Esophagus squamous epithelium (tissue), 5 donors: ENCODE measurements at places on chromosomes 2 and 18.

GRCh38 chr18:438571-438970 lies 61.9 kb downstream of the COLEC12 start:
- no peaks in the 10 kb centered on the region for H3K36me3 ChIP-seq
- H3K4me1 ChIP-seq = peaks cover 9% of the 10 kb centered on the region

DNA sequence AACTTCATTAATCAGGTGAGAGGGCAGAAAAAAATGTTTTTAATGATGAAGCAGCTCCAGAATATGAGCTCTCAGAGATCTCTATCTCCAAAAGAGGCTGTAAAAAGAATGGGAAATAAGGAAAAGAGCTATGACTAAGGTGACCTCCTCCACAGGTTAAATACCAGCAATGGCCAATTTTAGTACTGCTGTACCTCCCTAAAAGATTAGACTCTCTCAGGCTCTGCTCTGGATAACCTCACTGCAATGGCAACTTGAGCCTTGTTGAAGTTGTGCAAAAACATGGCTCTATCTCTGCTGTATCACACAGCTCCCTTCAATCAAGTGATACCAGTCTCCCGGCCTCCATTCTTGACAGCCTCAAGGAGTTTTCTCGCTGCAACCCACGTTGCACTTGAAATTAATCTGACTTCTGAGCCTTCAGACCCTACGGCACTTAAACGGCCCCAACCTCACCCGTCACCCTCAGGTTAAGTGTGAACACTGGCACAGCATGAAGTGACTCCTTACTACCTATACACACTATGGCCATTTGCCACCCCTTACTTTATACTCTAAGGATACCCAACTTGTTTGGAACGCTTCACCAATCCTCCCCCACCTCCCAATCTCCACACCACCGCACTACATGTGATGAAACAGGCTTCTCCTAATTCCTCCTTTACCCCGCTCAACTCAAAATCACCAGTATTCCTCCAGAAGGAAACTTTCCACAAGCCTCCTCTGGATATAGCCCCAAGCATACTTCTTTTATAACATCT lies 36.3 kb downstream of the SMAD2 start:
- no peak overlapping the region for H3K4me3 ChIP-seq
- H3K4me1 ChIP-seq = no peaks in the 10 kb centered on the region
- no peak for DNase-seq
- H3K36me3 ChIP-seq = no peaks in the 10 kb centered on the region

GRCh38 chr2:127082974-127083373 lies 24.0 kb downstream of the BIN1 start:
- no peaks in the 10 kb centered on the region for H3K27me3 ChIP-seq
- no peak for DNase-seq
- no peaks in the 10 kb centered on the region for H3K36me3 ChIP-seq
- no peak overlapping the region for H3K4me3 ChIP-seq

- no peak for DNase-seq
- no peak overlapping the region for H3K27ac ChIP-seq
- no peak overlapping the region for H3K4me3 ChIP-seq
- no peaks in the 10 kb centered on the region for H3K4me1 ChIP-seq
These were observed 29.8 kb upstream of the EPB41L5 start for GRCh38 chr2:119983108-119983507.

DNA sequence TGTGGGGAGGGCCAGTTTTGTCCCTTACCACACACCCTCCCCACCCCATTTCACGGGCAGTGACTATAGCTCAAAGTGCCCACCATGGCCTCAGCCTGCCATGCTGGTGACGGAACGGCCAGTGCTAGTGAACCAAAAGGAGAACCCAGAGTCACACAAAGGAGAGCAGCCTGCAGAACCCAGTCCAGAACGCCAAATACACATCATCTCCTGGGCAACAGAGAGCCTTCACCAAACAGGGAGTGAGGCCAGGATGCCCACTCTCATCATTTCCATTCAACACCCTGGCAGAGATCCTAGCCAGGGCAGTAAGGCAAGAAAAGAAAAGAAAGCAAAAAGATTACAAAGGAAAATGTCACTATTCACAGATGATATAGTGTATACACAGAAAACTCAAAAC lies 38.3 kb downstream of the HDAC4 start:
- DNase-seq = no peak
- H3K4me3 ChIP-seq = no peak overlapping the region
- H3K27me3 ChIP-seq = no peaks in the 10 kb centered on the region
- H3K4me1 ChIP-seq = peaks cover 14% of the 10 kb centered on the region
- H3K36me3 ChIP-seq = peaks cover under 1% of the 10 kb centered on the region
- no peak overlapping the region for H3K27ac ChIP-seq

DNA sequence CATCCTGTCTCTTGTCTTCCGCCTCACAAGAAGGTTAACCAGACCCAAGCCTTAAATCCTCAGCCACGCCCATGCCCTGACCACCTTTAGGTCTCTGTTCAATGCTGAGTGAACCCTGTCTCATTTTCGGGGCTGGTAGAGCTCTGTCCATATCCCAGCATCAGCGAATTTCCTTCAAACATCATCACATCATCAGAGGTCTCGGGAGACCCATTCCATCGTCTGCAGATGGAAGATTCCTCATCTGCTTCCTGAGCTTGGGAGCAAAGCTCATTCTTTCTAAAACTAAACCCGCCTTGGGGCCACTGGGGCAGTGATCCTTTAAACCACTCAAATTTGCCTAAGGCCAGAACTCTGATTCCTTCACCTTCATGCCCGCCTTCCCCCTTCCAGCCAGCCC lies 173.7 kb downstream of the TTC32 start:
- H3K4me1 ChIP-seq = no peaks in the 10 kb centered on the region
- H3K36me3 ChIP-seq = no peaks in the 10 kb centered on the region
- no peak for DNase-seq
- H3K27me3 ChIP-seq = no peaks in the 10 kb centered on the region
- no peak overlapping the region for H3K27ac ChIP-seq
- no peak overlapping the region for H3K4me3 ChIP-seq

GRCh38 chr2:237943395-237944094 lies 23.3 kb upstream of the UBE2F start:
- DNase-seq = no peak
- no peaks in the 10 kb centered on the region for H3K27me3 ChIP-seq
- no peak overlapping the region for H3K4me3 ChIP-seq
- no peaks in the 10 kb centered on the region for H3K4me1 ChIP-seq
- no peak overlapping the region for H3K27ac ChIP-seq

GRCh38 chr2:67579216-67579615 lies 182.1 kb downstream of the ETAA1 start:
- DNase-seq = no peak
- H3K27me3 ChIP-seq = no peaks in the 10 kb centered on the region
- no peak overlapping the region for H3K4me3 ChIP-seq
- H3K27ac ChIP-seq = no peak overlapping the region

GRCh38 chr2:55999231-55999630 lies 75.6 kb upstream of the EFEMP1 start:
- no peaks in the 10 kb centered on the region for H3K4me1 ChIP-seq
- no peak overlapping the region for H3K27ac ChIP-seq
- no peak for DNase-seq
- H3K27me3 ChIP-seq = no peaks in the 10 kb centered on the region
- H3K4me3 ChIP-seq = no peak overlapping the region

DNA sequence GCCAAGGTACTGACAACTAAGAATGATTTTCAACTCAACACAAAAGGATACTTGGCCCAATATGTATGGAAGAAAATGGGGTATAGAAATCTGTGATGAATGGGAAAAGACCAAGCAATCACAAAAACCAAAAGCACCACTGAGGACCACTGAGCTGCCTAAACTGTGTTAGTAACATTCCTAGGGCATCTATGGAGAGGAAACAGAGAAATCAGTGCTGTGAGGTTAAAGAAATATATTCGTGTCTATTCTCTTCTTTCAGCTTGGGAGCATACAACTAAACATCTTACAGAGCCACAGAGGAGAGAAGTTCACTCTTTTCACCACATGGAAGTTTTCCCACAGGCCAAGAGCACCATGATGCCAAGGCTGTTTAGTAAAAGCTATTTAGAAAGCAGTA lies 47.3 kb upstream of the CALCRL start:
- peaks cover 39% of the 10 kb centered on the region for H3K36me3 ChIP-seq
- no peak overlapping the region for H3K27ac ChIP-seq
- no peaks in the 10 kb centered on the region for H3K4me1 ChIP-seq

- no peak for DNase-seq
- H3K27ac ChIP-seq = no peak overlapping the region
- H3K4me1 ChIP-seq = peaks cover 16% of the 10 kb centered on the region
- no peaks in the 10 kb centered on the region for H3K36me3 ChIP-seq
These were observed 22.9 kb downstream of the SH3BP4 start for GRCh38 chr2:234974501-234975385.

- H3K27me3 ChIP-seq = no peaks in the 10 kb centered on the region
- no peak overlapping the region for H3K4me3 ChIP-seq
- H3K36me3 ChIP-seq = no peaks in the 10 kb centered on the region
- no peak for DNase-seq
- no peaks in the 10 kb centered on the region for H3K4me1 ChIP-seq
- H3K27ac ChIP-seq = no peak overlapping the region
These were observed 29.0 kb upstream of the DLX1 start for GRCh38 chr2:172056293-172056692.

GRCh38 chr2:166180951-166181812 lies 53.4 kb upstream of the SCN1A start:
- H3K4me3 ChIP-seq = no peak overlapping the region
- no peak overlapping the region for H3K27ac ChIP-seq
- no peak for DNase-seq
- no peaks in the 10 kb centered on the region for H3K36me3 ChIP-seq
- H3K27me3 ChIP-seq = peaks cover 9% of the 10 kb centered on the region

DNA sequence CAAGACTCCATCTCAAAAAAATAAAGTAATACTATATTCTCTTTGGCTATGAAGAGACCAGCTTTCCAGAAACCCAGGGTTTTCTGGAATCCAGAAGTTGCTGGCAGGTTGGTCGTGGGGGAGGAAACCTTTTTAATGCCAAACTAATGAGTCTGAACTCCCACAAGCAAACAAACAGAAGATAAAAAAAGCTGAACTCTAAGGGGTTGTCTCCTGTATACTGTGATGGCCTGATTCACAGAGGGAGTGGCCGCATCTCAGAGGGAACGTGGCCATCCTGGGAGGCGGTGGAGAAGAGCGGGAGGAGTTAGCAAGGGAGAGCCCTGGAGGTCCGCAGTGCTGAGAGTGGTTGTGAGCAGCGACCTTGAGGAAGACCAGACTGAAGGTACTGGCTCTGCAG lies 36.1 kb downstream of the LIMS1 start:
- no peaks in the 10 kb centered on the region for H3K27me3 ChIP-seq
- H3K4me1 ChIP-seq = peaks cover 53% of the 10 kb centered on the region
- no peak for DNase-seq
- no peak overlapping the region for H3K27ac ChIP-seq

DNA sequence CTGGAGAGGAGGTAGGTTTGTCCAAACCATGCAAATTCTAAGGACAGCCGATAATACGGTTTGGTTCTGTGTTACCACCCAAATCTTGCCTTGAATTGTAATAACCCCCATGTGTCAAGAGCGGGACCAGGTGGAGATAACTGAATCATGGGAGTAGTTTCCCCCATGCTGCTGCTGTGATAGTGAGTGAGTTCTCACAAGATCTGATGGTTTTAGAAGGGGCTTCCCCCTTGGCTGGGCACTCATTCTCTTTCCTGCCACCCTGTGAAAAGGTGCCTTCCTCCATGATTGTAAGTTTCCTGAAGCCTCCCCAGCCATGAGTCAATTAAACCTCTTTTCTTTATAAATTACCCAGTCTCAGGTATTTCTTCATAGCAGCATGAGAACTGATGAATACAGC lies 295.2 kb downstream of the NBAS start:
- H3K36me3 ChIP-seq = peaks cover 30% of the 10 kb centered on the region
- no peak overlapping the region for H3K27ac ChIP-seq
- no peak for DNase-seq

- H3K27me3 ChIP-seq = no peaks in the 10 kb centered on the region
- no peak for DNase-seq
- no peaks in the 10 kb centered on the region for H3K4me1 ChIP-seq
- no peak overlapping the region for H3K4me3 ChIP-seq
- no peaks in the 10 kb centered on the region for H3K36me3 ChIP-seq
These were observed 1.3 kb downstream of the SFTPB start for GRCh38 chr2:85666435-85667316.

DNA sequence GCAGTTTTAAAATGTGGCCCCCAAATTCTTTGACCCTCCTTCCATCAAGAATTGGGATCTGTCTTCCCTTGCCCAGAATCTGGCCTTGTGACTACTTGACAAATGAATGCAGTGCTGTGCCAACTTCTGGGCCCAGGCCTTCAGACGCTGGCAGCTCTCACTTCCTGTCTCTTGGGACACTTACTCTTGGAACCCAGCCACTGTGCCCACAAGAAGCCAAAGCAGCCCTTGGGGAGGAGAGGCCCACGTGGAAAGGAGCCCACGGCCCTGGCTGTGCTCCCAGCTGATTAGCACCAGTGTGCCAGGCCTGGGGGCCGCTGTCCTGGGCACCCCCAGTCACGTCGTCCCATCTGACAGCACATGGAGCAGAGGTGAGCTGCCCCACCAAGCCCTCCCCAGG lies 56.6 kb downstream of the RPL37A start:
- no peak overlapping the region for H3K4me3 ChIP-seq
- no peak for DNase-seq
- no peaks in the 10 kb centered on the region for H3K27me3 ChIP-seq
- H3K36me3 ChIP-seq = no peaks in the 10 kb centered on the region
- H3K27ac ChIP-seq = no peak overlapping the region

- no peak overlapping the region for H3K4me3 ChIP-seq
- no peak for DNase-seq
- H3K4me1 ChIP-seq = peaks cover 11% of the 10 kb centered on the region
- H3K36me3 ChIP-seq = no peaks in the 10 kb centered on the region
- no peaks in the 10 kb centered on the region for H3K27me3 ChIP-seq
These were observed 47.4 kb upstream of the MTCL1 start for GRCh38 chr18:8657873-8658470.

GRCh38 chr2:156077041-156077742 lies 255.3 kb downstream of the NR4A2 start:
- no peaks in the 10 kb centered on the region for H3K36me3 ChIP-seq
- no peak overlapping the region for H3K4me3 ChIP-seq
- peak overlapping the region; percentile 74 for H3K27ac ChIP-seq
- DNase-seq = no peak

DNA sequence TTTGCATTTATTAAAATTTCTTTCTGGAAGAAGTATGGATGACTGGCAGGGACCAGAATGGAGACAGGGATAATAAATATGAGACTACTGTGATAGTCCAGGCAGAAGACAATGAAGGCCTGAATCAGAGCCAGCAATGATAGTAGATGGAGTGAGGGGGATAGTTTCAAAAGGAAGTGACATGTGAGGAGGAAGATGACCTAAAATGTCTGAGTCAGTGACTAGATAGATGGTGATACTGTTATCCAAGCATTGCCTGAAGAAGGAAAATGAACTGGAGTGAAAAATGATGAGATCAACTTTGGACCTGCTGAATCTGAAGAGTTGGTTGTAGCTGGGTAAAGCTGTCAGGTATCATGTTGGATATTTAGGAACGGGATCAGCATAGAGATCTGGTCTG lies 158.3 kb upstream of the KLF7 start:
- H3K4me3 ChIP-seq = no peak overlapping the region
- no peaks in the 10 kb centered on the region for H3K27me3 ChIP-seq

DNA sequence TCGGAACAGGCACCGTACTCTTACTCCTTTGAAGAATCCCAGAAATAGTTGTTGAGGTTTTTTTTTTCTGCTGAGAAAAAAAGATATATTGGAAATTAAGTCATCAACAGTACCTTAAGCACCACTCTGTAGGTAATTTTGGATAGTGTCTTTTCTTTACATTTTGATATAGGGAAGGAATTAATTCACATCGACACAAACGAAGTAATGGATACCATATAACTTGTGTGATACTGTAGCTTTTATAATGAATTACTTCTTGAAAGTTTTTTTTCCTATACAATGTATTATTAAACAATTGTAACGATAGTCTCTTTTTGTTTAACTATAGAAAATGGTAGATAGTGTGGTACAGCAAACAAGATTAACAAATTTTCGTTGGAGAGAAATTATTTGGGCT lies 1.5 kb upstream of the IKZF2 start:
- no peaks in the 10 kb centered on the region for H3K4me1 ChIP-seq
- H3K36me3 ChIP-seq = no peaks in the 10 kb centered on the region
- DNase-seq = no peak
- no peaks in the 10 kb centered on the region for H3K27me3 ChIP-seq
